Activated CD4-positive, CD25-positive, alpha-beta regulatory T cell treated with anti-CD3 and anti-CD28 coated beads, Interleukin-2, amount 50 U/mL, for 72 hours (primary cell): ENCODE measurements at places on chromosomes 3 and 15.

- no peak for DNase-seq
These were observed 341 bp downstream of the HEXA start for GRCh38 chr15:72375501-72375845.

DNA sequence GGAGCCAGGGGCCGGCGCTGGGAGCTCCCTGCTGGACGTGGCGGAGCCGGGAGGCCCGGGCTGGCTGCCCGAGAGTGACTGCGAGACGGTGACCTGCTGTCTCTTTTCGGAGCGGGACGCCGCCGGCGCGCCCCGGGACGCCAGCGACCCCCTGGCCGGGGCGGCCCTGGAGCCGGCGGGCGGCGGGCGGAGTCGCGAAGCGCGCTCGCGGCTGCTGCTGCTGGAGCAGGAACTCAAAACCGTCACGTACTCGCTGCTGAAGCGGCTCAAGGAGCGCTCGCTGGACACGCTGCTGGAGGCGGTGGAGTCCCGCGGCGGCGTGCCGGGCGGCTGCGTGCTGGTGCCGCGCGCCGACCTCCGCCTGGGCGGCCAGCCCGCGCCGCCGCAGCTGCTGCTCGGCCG lies 1.5 kb downstream of the SMAD6 start:
- no peak for DNase-seq

- peak; percentile 74 for DNase-seq
These were observed 664 bp upstream of the PIK3CA start for GRCh38 chr3:179147514-179147872.

DNA sequence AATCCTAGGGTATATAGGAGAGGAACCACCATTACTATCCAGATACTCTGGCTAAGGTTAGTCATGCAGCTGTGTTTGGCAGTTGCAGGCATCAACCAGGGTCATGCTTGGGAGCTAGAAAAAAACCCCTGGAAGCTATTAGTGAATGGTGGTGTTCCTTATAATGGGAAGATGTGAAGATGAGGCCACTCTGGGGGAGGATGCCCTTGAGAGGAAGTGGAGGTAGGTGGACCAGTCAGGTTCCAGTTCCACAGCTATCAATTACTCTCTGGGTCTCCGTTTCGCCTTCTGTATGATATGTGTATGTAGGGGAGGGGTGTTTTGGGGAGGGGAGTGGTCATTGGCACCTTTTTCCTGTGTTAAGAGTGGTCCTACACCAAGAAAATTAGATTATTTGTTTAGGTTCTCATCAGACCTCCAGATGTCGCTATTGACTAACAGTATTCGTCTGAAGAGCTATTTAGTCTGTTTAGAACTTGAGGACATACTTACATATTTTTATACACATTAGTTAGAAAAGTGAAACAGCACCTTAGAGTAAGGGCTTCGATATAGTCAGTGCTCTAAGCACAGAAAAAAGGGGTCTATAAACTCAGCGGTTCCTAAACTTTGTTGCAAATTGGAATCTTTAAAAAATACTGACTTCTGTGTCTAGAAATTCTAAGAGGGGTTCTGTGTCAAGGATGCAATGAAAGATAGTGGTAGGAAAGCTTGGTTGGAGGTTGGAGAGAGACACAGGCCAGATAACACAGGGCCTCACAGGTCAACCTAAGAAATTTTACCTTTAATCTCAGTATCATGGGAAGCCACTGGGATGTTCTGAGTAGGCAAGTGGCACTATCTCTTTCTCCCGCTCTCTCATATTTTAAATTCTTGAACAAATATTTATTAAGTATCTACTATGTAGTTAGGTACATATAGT lies 9.1 kb upstream of the HPS3 start:
- no peak for DNase-seq

DNA sequence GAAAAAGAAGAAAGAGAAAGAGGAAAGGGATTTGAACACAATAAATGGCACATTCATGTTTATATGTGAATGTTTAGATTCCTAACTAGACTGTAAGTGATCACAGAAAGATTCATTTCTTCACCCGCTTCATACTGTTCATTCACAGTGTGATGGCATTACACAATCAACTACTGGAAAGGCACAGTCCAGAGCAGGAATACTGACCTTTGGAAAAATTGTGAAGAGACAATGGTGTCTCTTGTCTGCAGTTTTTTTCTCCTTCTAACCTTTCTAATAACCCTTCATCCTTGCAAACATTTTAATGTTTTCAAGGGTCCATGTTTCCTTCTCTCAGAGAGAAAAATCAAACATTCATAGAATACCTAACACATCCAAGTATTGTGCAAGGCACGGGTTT lies 180.9 kb upstream of the SOX14 start:
- no peak for DNase-seq

GRCh38 chr15:101006931-101007691 lies 88.0 kb downstream of the LRRK1 start:
- DNase-seq = peak; percentile 64

DNA sequence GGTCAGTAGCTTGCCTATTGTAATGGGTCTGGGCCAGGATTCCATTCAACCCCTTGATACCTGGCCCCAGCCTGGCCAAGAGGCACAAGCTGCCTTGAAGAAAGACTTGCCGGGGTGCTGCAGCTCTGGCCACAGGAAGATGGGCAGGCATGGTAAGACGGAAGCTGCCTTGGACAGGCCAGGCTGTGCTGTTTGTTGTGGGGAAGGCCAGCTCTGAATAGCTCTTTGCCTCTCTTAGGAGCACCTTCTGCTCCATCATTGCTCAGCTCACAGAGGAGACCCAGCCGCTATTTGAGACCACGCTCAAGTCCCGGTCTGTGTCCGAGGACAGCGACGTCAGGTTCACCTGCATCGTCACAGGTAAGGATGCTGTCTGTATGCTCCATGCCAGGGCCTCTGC lies 10.1 kb downstream of the ALPK3 start:
- no peak for DNase-seq

- DNase-seq = no peak
These were observed 77.1 kb upstream of the ATP11B start for GRCh38 chr3:182716114-182716688.

DNA sequence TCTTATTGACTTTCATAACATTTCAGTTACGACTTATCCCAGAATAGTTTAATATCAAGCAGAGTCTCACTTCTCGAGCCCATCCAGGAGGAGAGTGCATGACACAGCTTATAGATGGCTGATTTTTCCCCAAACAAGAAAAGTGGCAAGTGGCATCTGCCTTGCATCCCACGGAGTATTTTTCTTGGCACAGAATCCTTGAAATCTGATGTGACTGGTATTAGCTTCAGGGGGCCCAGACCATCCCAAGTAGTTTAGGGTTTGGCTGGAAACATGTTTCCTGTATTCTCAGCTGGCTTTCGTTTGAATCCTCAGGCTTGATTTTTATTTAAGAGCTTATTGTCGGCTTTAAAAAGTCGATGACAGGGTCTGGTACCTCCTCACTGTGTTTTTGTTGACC lies 20.7 kb upstream of the FBXL22 start:
- DNase-seq = no peak

DNA sequence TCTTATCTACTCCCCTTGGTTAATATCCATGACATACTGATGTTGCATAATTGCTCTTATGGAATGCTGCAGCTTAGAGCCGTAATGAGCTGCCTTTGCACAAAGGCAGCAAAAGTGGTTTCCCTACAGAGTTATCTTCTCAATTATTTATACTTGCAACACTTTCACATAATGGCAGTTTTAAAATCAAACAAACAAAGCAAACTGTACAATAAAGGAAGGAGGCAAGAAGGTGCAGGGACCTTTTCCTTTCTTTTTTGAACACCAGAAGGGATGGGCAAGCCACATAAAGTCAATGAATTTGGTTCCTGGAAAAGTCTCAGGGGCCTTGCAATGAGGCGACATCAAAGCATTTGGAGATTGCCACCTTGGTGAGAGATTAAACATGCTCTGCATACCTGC lies 188.0 kb downstream of the MEIS2 start:
- DNase-seq = no peak

DNA sequence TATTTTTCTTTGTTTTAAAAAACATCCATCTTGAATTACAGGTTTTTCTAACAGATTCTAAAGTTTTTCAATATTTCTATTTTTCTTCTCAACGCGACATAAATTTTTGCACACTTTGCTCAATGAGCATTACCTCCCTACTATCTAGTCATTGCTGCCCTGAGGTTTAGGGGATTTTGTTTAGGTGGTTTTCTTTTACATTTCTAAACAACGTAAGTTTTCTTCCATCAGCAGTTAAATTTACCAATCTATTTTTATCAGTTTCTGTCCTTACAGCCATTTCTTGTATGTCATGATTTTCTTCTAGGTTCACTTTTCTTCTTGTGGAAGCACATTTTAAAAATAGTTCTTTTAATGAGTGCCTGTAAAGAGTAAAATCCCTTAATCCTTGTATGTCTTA lies 49.2 kb upstream of the CCR2 start:
- no peak for DNase-seq

GRCh38 chr3:169400874-169401273 lies 262.6 kb downstream of the MECOM start:
- no peak for DNase-seq

GRCh38 chr3:44555723-44556122 lies 730 bp downstream of the ZKSCAN7 start:
- DNase-seq = no peak

DNA sequence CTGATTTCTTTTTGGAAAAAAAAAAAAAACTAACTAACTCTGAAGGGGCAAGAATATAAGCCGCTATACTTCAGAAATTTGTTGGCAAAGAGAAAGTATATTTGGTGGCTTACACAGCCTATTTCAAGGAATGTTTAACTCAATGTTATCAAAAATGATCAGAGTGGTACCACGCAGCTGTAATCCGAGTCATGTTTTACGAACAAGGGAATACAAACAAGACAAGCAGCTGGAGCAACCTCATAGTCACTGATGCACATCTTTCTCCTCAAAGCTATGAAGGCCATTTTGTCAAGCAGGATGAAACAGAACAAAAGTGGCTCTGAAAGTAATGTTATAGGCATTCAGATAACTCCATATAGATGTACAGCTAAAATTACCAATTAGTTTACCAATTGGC lies 81.2 kb downstream of the SCAPER start:
- no peak for DNase-seq

- DNase-seq = no peak
These were observed 66.0 kb downstream of the SPTSSB start for GRCh38 chr3:161305095-161305991.

DNA sequence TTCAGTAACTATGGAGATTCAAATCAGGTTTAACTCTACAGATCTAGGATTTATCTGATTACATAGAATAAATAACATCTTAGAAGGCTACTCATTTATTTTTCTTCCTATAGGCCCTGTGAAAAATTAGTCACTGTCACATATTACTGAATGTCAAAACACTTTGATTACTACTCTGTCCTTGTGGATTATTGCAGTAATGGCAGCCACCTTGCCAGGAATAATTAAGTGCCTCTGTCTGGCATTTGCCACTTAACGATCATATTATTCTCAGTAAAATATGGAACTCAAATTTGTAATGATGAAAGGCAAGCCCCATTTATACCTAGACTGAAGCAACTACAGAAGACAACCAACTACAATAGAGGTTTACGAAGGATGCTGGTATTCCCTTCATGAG lies 596.3 kb upstream of the ARPP21 start:
- DNase-seq = no peak

DNA sequence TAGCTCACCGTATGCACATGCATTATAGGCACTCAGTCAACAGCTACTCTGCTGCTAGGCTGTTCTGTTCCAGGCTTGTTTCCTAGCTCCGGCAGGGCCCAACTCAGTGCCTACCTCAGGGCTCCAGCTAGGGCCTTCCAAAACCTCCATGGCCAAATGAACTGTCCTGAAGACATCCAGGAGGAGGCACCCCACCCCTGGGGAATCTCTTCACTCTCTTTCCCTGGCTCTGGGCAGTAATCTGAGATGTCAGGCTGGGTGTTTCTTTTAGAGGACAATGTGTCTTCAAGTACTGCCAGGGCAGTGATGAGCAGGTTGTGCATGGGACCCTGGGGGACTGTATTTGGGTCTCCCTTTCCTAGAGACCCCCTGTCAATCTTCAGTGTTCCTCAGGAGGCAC lies 38.3 kb upstream of the TPM1 start:
- no peak for DNase-seq

GRCh38 chr3:191682961-191683360 lies 222.0 kb downstream of the PYDC2 start:
- no peak for DNase-seq

DNA sequence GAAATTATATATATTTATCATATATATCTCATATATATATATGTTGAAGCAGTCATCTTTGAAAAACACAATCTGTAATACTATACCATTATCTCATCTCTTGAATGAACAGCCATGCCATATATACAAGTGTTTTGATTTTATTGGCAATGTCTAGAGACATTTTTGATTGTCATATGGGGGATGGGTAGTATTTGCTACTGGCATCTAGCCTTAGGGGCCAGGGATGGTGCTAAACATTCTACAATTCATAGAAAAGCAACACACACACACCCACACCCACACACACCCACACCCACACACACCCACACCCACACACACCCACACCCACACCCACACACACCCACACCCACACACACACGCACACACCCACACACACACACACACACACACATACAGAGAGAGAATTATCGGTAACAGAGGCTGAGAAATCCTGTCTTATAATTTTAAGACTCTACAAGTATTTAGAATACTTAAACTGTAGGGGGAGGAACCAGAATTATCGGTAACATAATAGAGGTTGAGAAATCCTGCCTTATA lies 11.1 kb upstream of the PIK3R4 start:
- no peak for DNase-seq

- no peak for DNase-seq
These were observed 70.3 kb downstream of the PHC3 start for GRCh38 chr3:170111147-170111771.
